ENCODE measurements at places on chromosomes 4 and X. TPM values are rescaled to one million over a fixed set of nuclear protein-coding genes. Genes with fewer than 3 reads are reported as not detected.

Gene CYSLTR1
- total RNA-seq = 0.99 TPM

Gene CCKAR
- not detected for total RNA-seq

Gene DCAF8L2
- not detected for total RNA-seq

Gene NSUN7
- total RNA-seq = 0.31 TPM

Gene RS1
- not detected for total RNA-seq

Gene SULT1E1
- not detected for total RNA-seq

- no peak for DNase-seq
Measured at GRCh38 chrX:32778965-32779364, 432.4 kb downstream of the DMD start.

DNA sequence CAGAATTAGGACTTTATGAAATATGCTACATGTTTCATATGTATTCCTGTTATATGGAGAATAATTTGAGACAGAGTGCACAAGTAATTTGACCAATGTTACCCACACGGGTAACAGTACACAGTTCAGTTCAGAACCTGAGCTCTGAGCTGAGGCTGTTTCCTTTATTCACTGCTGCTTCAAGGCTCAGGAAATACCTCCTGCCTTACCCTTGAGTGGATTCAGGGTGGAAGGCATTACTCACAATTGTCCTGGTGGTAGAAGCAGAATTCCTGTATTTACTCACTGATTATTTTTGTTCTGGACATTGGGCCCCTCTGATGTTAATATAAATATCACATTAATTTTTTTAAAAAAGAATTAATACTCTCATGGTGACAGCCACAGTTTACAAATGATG is 73.5 kb upstream of the CAMK2D start:
- DNase-seq = no peak

- DNase-seq = no peak
Measured at GRCh38 chr4:187390646-187391045, 604.9 kb upstream of the ZFP42 start.

DNA sequence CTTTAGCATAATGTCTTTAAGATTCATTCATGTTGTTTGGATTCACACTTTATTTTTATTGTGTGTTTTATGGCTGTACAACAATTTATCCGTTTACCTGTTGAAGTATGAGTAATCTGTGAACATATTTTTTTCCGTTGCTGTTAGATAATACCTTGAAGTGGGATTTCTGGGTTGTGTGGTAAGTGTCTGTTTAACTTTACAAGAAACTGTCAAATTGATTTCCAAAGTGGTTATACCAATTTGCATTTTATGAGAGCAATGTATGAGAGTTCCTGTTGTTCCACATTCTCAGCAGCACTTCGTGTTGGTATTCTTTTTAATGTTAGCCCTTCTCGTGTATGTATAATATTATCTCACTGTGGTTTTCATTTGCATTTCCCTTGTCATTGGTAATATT is 53.6 kb downstream of the USP53 start:
- no peak for DNase-seq
